Pancreas (tissue), 10 donors: ENCODE measurements at places on chromosomes 11 and 22. TPM values are rescaled to one million over a fixed set of nuclear protein-coding genes. Genes with fewer than 3 reads are reported as not detected.

GRCh38 chr11:84969103-84969502 lies 658.0 kb downstream of the DLG2 start:
- no peaks in the 10 kb centered on the region for H3K27me3 ChIP-seq
- no peaks in the 10 kb centered on the region for H3K4me1 ChIP-seq
- no peaks in the 10 kb centered on the region for H3K36me3 ChIP-seq
- H3K27ac ChIP-seq, result no peak overlapping the region
- no peak for DNase-seq
- no peak overlapping the region for H3K4me3 ChIP-seq

SORL1 gene
- 25.8 TPM for total RNA-seq

- no peaks in the 10 kb centered on the region for H3K27me3 ChIP-seq
- no peak overlapping the region for H3K4me3 ChIP-seq
- peak overlapping the region; percentile 14 for H3K27ac ChIP-seq
- H3K36me3 ChIP-seq, result no peaks in the 10 kb centered on the region
- peaks cover 14% of the 10 kb centered on the region for H3K4me1 ChIP-seq
Measured at GRCh38 chr11:116990061-116990473, 108.2 kb downstream of the SIK3 start.

ABCC8 gene
- 27.7 TPM for total RNA-seq

DNA sequence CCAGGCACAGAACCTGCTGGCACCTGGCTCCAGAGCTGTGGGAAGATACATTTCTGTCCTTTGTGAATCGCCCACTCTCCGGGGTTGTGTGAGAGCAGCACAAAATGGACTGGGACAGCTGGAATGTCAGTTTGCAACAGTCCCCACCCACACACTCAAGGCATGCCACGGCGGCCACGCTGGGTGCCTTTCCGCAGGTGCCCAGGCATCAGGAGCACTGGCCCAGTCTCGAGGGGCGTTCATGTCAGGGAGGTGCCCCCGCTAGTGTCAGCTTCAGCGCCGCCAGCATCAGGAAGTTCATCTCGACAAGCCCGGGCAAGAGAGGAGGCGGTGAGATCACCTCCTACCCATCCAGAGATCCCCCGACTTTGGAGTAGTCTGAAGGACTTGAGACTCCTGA lies 2.1 kb downstream of the TP53AIP1 start:
- H3K27me3 ChIP-seq, result no peaks in the 10 kb centered on the region
- no peak for DNase-seq
- H3K36me3 ChIP-seq, result no peaks in the 10 kb centered on the region
- no peaks in the 10 kb centered on the region for H3K4me1 ChIP-seq

- no peak overlapping the region for H3K27ac ChIP-seq
- DNase-seq, result no peak
- H3K4me1 ChIP-seq, result no peaks in the 10 kb centered on the region
- no peaks in the 10 kb centered on the region for H3K36me3 ChIP-seq
- H3K27me3 ChIP-seq, result no peaks in the 10 kb centered on the region
Measured at GRCh38 chr22:19691721-19692341, 22.5 kb upstream of the SEPTIN5 start.

DNA sequence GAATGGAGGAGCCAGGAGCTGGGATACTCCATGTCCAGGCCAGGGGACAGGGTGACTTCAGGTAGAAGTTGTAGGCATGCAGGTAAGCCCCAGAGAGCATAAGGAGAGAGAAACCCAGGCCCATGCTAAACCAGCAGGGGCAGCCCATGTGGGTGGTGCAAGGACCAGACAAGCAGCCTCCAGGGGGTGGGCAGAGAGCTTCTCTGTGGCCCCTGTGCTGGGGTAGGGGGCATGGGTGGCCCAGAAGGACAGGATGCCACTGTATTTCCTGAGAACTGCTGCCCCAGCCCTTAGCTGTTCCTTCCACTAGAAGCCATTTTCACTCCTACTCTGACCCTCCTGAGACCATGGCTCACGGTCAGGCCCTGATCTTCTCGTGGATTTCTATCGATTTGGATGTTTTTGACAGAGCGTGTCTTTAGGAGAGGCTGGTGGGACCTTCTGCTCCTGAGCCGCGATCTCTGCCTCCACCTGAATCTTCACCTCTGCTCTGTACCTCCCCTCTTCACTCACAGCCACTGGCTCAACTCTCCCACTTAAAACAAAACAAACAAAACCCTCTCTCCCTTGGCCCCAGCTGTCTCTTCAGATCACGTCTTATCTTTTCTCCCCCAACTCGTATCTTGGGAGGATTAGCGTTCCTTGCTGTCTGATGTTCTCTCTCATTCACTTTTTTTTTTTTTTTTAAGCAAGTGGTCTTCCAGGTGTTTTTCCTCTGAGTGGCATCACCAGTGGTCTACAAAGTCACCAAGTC lies 112.2 kb downstream of the NECTIN1 start:
- no peak overlapping the region for H3K27ac ChIP-seq
- no peak overlapping the region for H3K4me3 ChIP-seq
- DNase-seq, result no peak
- no peaks in the 10 kb centered on the region for H3K36me3 ChIP-seq
- no peaks in the 10 kb centered on the region for H3K4me1 ChIP-seq

GRCh38 chr22:28402539-28402938 lies 277.1 kb downstream of the TTC28 start:
- no peaks in the 10 kb centered on the region for H3K36me3 ChIP-seq
- no peak overlapping the region for H3K27ac ChIP-seq
- no peak for DNase-seq

GRCh38 chr11:79480864-79481263 lies 40.0 kb upstream of the TENM4 start:
- no peaks in the 10 kb centered on the region for H3K4me1 ChIP-seq
- H3K27ac ChIP-seq, result no peak overlapping the region
- no peaks in the 10 kb centered on the region for H3K27me3 ChIP-seq
- H3K36me3 ChIP-seq, result no peaks in the 10 kb centered on the region

GRCh38 chr11:35579557-35580396 lies 38.5 kb upstream of the FJX1 start:
- H3K36me3 ChIP-seq, result no peaks in the 10 kb centered on the region
- no peaks in the 10 kb centered on the region for H3K27me3 ChIP-seq
- H3K4me3 ChIP-seq, result no peak overlapping the region
- H3K4me1 ChIP-seq, result no peaks in the 10 kb centered on the region
- DNase-seq, result no peak

DNA sequence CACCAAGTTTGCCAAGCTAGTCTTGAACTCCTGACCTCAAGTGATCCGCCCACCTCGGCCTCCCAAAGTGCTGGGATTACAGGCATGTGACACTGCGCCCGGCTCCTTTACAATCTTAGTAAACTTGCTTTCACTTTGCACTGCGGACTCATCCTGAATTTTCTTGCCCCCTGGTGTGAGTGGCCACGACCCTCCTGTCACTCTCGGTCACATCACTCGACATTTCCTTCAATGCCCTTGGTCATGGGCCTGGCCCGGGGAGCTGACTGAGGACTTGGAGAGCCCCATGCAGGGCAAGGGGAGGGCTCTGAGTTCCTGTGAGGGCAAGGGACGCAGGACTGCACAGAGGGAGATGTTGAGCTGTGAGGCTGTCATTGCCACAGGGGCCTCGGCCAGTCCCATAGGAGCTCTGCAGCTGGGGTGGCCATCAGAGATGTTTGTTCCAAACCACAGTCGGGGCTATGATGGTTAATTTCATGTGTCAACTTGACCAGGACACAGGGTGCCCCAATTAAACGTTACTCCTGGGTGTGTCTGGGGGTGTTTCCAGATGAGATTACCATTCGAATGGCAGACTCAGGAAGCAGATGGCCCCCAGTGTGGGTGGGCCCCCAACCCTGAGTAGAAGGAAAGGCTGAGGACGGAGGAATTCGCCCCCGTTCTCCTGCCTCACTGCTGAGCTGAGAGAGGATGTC lies 21.2 kb downstream of the A4GALT start:
- DNase-seq, result no peak
- no peak overlapping the region for H3K4me3 ChIP-seq
- no peak overlapping the region for H3K27ac ChIP-seq
- H3K27me3 ChIP-seq, result no peaks in the 10 kb centered on the region
- no peaks in the 10 kb centered on the region for H3K4me1 ChIP-seq
